ENCODE measurements at places on chromosomes 6 and 20.
A peak's percentile ranks its signal among the peaks of the same experiment; 100 is the strongest.

- no peak for DNase-seq
Observed at GRCh38 chr20:4925842-4926530, 75.3 kb downstream of the SLC23A2 start.

- no peak for DNase-seq
Observed at GRCh38 chr20:34332262-34332920, 29.2 kb upstream of the AHCY start.

DNA sequence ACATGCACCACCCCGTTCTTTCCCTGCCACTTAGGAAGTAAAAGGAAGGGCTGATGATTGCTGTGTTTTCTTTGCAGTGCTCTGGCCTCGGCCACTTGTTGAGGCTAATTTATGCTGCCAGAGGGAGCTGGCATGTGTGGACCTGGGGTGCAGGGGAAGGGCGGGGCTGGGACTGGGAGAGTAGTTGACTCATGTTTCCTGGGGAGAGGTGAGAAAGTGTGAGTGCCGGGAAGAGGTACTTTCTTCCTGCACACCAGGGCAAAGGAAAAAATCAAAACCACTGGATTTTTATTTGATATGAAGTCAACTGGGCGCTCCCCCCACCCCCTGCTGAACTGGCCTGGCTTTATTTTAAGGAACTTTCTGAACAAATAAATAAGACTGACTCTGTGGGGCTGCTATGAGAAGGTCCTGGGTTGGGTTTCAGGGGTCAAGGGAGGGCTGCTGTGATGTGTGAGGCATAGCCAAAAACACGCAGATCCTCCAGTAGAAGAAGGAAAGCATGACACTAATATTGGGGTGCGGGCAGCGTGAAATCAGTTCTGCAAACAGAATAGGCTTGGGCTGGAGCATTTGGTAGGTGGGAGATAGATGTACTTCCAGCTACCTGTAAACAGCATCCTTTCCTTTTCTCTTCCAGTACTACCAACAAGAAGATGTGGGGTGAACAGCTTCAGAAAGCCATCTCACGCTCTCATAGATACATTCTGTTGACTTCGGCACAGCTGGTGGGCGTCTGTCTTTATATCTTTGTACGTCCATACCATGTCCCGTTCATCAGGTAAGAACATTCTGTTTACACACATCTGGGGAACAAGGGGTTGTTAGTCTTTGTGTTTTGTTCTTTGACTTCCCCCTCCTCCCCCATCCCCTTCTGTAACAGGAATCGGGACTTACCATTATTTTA, 87.5 kb downstream of the SYNJ2 start:
- peak; percentile 68 for DNase-seq

GRCh38 chr6:44522871-44523270, 135.4 kb downstream of the CDC5L start:
- no peak for DNase-seq

DNA sequence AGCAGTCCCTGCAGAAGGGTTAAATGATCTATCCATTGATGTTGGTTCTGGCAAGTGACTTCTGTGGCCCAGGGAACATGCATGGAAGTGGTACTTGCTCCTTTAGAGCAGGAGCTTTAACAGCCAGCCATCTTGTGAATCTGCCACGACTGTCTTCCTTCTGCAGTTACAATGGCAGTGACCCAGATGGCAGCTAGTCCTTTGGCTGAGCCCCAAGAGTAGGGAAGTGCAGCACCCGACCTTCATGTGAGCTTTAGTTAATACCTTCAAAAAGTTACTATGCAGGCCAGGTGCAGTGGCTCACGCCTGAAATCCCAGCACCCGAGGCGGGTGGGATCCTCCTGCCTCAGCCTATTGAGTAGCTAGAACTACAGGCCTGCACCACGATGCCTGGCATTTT, 66.4 kb downstream of the POPDC3 start:
- no peak for DNase-seq

DNA sequence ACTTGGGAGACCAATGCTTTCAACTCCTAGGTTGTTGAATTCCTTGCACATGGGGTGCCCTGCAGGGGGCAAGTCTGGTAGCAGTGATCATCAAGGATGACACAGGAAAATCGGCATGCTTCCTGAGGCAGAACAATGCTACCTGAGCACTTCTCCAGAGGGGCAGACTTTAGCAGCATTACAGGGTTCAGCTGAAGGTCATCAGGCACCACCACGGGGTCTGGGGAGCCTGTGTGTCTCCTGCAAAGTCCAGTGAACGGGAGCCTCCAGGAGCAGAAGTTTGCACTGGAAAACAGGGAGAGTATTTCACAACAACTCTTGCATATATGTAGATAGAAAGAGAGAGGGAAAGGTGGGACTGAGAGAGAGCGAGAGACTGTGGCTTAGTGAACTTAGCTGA, 10.2 kb downstream of the VSX1 start:
- no peak for DNase-seq

DNA sequence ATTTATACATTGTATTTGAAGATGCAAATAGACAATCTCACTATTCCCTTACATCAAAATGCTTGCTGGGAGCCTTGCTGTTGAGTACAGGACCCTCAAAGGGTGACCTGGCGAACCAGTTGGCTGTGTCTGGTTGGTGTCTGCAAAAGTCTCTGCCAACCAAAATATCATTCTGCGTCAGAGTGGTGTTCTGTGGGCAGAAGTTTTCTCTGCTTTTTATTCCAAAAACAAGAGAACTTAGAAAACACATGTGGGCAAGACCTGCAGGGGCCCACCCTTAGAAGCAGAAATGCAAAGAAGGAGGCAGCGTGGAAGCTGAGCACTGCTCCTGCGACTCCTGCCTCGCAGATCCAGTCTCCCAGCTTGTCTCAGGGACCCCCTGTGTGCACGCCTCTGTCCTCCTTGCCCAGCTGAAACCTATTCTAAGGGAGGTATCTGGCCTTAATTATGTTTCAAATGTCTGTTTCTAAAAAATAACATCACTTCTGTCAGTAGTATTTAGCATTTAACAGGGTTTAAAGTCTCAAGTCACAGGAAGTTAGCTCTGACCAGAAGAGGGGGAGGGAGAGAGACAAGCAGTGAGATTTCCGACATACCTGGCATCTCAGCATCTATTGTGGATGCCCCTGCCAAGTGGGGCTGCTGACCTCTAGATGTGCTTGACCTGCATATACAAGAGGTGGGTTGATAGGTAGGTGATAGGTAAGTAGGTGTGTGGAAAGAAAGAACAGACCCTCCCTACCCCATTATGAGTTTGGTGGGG, 101.3 kb downstream of the SASH1 start:
- DNase-seq, result no peak

DNA sequence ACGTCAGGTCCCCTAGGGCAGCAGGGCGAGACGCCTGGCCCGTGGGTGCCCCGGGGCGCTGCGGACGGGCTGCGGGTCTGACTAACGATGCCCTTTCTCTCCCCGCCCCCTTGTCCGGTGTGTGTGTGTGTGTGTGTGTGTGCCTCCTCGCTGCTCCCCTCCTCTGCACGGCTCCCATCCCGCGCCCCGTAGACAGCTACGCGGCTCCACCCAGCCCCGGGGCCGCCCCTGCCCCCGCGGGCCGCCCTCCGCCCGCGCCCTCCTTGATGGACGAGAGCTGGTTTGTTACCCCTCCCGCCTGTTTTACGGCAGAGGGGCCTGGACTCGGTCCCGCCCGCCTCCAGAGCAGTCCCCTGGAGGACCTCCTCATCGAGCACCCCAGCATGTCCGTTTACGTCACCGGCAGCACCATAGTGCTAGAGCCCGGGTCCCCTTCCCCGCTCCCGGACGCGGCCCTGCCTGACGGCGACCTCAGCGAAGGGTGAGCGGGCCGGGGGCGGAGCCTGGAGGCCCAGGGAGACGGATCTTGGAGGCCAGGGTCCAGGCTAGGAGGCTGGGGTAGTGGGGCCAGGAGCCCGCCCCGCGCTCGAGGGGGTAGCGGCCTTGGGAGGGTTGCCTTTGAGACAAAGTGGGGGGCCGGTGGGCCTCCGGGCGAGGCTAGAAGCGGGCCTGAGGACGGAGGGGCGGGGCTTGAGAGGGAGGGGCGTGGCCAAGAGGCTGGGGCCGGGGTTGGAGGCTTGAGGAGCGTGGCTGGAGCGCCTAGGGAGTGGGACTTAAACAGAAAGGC, 5.1 kb downstream of the TP53INP2 start:
- DNase-seq, result peak; percentile 80

DNA sequence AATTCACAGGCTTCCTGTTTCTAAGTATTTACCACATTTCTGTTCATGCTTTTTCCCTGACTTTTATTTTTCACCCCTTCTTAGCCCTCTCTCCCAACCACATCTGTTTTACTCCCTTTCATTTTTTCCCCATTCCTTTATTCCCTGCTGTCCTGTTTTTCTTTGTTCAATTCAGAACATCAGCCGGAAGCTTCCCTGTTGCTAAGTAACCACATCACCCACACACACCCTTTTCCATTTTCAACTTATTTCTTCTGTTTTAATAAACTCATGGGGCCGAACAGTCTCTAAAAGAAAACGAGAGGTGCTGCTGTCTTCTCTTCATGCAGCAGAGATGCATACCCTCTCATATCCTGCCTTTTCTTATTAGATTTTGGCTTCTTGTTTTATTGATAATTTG, 53.5 kb upstream of the CEP85L start:
- no peak for DNase-seq

GRCh38 chr6:6399568-6399967, 79.1 kb upstream of the F13A1 start:
- DNase-seq, result no peak

DNA sequence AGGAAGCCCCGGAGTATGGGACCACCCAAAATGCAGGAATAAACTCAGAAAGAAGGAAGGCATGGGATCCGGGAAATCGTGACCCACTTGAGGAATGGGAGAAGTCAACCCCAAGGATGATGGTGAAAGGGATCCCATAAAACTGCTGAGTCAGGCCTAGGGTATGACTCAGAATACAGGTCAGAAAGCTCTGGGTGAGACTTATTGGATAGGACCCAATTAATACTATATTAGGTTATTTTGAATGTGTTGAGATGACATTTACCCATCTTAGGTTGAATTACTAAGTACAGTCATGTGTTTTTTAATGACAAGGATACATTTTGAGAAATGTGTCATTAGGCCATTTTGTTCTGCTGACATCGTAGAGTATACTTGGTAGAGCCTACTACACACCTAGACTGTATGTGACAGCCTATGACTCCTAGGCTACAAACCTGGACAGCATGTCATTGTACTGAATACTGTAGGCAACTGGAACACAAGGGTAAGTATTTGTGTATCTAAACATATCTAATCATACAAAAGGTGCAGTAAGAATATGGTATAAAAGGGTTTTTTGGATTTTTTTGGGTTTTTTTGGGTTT, 17.1 kb upstream of the HIVEP1 start:
- DNase-seq, result no peak

GRCh38 chr6:2740581-2740980, 10.1 kb downstream of the MYLK4 start:
- no peak for DNase-seq

DNA sequence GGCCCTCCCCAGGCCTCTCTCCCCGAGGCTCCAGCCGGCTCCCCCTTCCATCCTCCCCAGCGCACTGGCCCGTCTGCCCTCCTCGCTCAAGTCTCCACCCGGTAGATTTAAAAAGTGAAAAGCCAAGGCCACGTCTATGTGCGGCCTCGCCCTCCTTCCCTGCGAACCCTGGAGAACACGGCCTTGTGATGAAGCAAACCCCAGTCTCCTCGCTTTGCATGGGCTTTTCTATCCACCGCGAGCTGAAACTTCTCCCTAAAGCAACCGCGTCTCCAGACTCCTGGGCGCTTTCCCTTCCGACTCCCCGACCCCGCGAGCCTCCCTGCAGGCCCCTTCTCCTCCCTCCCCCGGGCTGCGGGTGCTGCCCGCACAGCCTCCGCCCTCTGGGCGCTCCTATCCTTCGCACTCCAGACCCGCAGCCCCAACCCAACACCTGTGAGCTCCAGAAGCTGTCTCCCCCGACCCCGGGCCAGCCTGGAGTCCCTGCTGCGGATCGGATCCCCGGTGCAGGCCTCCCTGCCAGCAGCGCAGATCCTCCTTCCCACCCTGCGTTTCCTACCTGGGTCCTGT, 265.2 kb upstream of the QKI start:
- DNase-seq, result no peak

- DNase-seq, result no peak
Observed at GRCh38 chr20:40941133-40941610, 87.5 kb upstream of the TOP1 start.

- no peak for DNase-seq
Observed at GRCh38 chr6:52976149-52976548, 18.9 kb downstream of the GSTA4 start.

DNA sequence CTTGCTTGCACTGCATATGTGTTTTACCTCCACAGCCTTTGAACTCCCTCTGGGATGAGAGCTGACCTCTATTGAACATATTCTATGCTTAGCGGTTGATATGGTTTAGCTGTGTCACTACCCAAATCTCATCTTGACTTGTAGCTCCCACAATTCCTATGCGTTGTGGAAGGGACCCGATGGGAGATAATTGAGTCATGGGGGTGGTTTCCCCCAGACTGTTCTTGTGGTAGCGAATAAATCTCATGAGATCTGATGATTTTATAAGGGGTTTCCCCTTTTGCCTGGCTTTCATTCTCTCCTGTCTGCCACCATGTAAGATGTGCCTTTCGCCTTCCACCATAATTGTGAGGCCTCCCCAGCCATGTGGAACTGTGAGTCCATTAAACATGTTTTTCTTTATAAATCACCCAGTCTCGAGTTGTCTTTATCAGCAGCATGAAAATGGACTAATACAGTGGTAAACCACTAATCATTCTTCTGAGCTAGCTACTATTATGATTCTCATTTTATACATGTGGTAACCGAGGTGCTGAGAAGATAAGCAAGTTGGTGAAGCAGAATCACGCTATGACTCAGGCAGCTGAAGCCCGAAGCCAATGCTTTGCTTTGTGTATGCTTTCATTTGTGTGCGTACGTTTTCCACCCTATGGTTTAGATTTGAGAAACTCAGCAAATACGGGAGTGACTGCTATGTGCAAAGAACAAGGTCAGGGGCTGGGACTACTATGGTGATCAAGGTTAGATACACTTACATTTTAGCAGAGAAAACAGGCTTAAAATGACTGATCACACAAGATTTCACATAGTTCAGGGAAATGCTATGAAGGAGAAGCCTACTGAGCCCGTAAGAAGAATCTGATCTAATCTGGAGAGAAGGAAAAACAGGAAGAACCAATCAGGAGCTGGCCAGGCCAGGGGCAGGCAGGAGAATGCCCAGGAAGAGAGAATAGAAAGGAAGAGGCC, 363.5 kb downstream of the ESR1 start:
- peak; percentile 93 for DNase-seq

DNA sequence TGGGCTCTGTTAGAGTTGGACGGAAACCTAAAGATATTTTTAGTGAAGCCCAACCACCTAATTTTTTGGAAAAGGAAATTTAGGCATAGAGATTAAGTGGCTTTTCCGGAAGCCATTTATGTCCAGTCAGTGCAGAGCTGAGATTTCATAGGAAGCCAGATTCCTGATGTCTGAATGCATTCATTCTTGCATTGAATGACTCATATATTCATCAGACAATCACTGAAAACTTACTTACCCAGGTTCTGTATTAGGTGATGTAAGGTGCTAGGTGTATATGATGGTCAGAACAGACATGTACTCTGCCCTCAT, 4.1 kb downstream of the SH3BGRL2 start:
- no peak for DNase-seq

GRCh38 chr6:48449002-48449401, 338.0 kb upstream of the PTCHD4 start:
- no peak for DNase-seq

GRCh38 chr20:44209686-44210405, 725 bp downstream of the OSER1 start:
- DNase-seq, result no peak

GRCh38 chr6:157885211-157885788, 62.3 kb downstream of the SNX9 start:
- DNase-seq, result peak; percentile 50

Data from activated CD4-positive, alpha-beta T cell treated with anti-CD3 and anti-CD28 coated beads, Interleukin-2, Interleukin-6, amounts not matched to agents 100 ng/mL and 50 ng/mL, durations not matched to agents 16 hours and 8 hours (primary cell).